Stimulated activated CD8-positive, alpha-beta memory T cell treated with anti-CD3 and anti-CD28 coated beads, Interleukin-12 subunit alpha, Interleukin-12 subunit beta, amount 100 ng/mL, for 1 hour (primary cell): ENCODE measurements at places on chromosomes 7 and 10.

DNA sequence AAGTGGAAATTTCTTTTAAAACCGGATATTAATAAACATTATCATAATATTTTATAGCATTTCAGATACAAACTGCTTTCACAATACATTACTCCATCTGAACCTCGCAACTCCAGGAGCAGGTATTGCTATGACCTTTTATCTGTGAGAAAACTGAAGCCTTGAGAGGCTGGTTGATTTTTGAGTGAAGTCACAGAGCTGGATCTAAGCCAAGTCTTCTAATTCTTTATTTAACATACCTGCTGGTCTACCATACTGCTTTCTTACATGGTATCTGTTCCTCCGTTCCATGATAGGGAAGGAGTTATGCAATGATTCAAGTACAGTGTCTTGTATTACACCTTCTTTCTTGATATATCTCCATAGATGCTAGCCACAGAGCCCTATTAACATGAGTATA, 37.4 kb upstream of the ITGB8 start:
- no peak for DNase-seq

DNA sequence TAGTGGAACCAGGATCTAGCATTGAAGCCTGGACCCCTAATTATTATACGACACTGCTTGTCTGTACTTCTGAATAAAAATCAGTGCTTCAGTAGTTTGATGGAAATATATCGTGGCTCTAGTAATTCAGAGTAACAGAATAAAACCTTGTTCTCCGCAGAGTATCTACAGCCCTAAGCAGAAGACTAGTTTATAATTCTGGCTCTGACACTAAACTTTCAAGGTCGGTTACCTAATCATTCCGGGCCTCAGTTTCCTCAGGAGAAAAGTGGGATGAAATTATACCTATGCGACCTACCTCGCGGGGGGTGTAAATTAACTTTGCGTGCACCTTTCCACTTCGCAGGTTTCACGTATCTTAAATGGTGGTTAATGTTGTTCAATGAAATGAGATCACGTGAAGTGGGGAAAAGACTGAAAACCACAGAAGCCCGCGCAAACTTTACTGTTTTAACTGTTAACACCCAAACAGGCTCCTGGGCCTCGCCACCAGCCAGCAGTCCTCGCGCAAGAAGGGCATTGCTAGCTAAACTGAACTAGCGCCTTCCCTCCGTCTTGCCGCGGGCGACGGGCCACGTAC, 615 bp downstream of the THAP5 start:
- DNase-seq = no peak

DNA sequence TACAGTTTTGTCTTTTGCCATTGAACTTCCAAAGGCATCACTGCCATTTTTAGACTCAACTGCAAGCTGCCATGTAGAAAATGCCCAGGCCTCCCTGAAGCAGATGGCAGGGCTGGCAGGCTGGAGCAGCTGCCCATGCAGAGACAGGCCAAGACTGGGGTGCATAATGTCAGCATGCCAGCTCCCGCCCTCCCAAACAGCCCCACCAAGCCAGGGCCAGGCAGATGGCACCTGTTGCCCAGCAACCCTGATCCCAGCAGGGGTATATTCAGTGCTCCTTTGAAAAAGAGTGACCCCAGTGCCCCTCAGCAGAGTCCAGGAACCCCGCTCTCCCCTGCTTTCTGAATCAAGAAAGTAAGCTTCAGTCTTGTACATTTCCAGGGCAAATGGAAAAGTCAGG, 32.6 kb downstream of the VSTM4 start:
- no peak for DNase-seq

- DNase-seq = no peak
Measured at GRCh38 chr7:11332865-11333228, 359.2 kb downstream of the PHF14 start.

GRCh38 chr10:80442879-80443278, 11.2 kb upstream of the TSPAN14 start:
- DNase-seq = no peak

- DNase-seq = no peak
Measured at GRCh38 chr7:87874066-87874465, 2.1 kb downstream of the SLC25A40 start.

- DNase-seq = no peak
Measured at GRCh38 chr7:3559278-3559677, 258.2 kb downstream of the SDK1 start.

GRCh38 chr7:88280801-88281200, 25.9 kb downstream of the STEAP4 start:
- DNase-seq = no peak
